ENCODE measurements at places on chromosomes 2 and 18.

GRCh38 chr18:79664525-79665125 is 15.0 kb upstream of the CTDP1 start:
- no peak overlapping the region for H3K4me3 ChIP-seq
- no peak overlapping the region for H3K27ac ChIP-seq
- no peaks in the 10 kb centered on the region for H3K36me3 ChIP-seq
- H3K27me3 ChIP-seq: peaks cover 25% of the 10 kb centered on the region
- no peak for DNase-seq

- H3K27me3 ChIP-seq: no peaks in the 10 kb centered on the region
- H3K4me1 ChIP-seq: peaks cover 22% of the 10 kb centered on the region
- no peaks in the 10 kb centered on the region for H3K36me3 ChIP-seq
- no peak overlapping the region for H3K27ac ChIP-seq
Observed at GRCh38 chr2:121710470-121711170, 26.1 kb downstream of the NIFK start.

GRCh38 chr18:44679056-44679913 is 1.4 kb upstream of the SETBP1 start:
- peaks cover 6% of the 10 kb centered on the region for H3K27me3 ChIP-seq
- no peak overlapping the region for H3K27ac ChIP-seq
- H3K36me3 ChIP-seq: no peaks in the 10 kb centered on the region
- H3K4me1 ChIP-seq: peaks cover 14% of the 10 kb centered on the region
- H3K4me3 ChIP-seq: peak overlapping the region; percentile 73

GRCh38 chr2:47631792-47632398 is 151.1 kb upstream of the MSH6 start:
- H3K4me1 ChIP-seq: peaks cover 9% of the 10 kb centered on the region
- H3K4me3 ChIP-seq: no peak overlapping the region
- H3K27ac ChIP-seq: peak overlapping the region; percentile 17
- peaks cover 2% of the 10 kb centered on the region for H3K27me3 ChIP-seq

DNA sequence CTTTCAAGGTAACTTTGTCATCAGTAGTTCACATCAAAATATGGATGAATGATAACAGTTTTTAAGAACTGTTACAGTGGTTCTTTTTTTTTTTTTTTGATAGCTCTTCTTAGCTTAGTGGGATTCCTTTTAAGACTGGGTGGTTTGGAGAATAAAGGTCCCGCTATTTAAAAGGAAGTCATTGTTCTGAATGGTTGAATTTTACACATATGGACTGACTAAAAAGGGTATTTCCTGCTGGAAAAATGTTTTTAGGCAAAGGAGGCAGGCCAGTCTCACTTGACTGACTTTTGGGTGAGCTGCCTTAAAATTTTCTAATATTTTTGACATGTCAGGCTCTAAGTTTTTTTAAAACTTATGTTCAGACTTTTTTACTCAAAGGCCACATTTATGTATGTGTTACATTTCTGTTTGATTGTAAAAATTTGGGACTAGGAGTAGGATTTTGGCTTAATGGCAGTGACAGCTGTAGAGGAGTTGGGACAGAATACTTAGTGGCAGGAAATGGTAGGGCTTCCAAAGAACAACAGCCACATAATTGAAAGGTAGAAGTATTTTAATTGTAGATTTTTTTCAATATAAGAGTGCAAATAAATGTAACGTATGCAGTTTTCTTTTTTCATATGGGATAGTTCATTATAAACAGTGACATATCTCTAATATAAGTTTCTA is 13.7 kb downstream of the VAPA start:
- no peaks in the 10 kb centered on the region for H3K27me3 ChIP-seq
- H3K4me3 ChIP-seq: peak overlapping the region; percentile 52
- peaks cover 3% of the 10 kb centered on the region for H3K36me3 ChIP-seq
- peaks cover 60% of the 10 kb centered on the region for H3K4me1 ChIP-seq
- no peak overlapping the region for H3K27ac ChIP-seq

DNA sequence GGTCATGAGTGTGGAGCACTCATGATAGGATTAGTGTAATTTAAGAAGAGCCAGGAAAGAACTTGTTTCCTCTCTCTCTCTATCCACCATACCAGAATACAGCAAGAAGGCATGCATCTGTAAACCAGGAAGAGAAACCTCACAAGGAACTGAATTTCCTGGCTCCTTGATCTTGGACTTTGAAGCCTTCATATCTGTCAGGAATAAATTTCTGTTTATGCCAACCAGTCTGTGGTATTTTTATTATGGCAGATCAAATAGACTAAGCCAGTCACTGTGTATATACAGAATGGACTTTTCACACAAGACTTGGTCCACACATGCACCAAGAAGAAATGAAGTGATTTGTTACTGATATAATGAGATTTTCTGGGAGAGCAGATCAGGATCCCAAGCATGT is 930.1 kb upstream of the TMEFF2 start:
- H3K36me3 ChIP-seq: no peaks in the 10 kb centered on the region
- H3K4me1 ChIP-seq: no peaks in the 10 kb centered on the region
- DNase-seq: no peak
- no peak overlapping the region for H3K4me3 ChIP-seq
- no peaks in the 10 kb centered on the region for H3K27me3 ChIP-seq
- no peak overlapping the region for H3K27ac ChIP-seq

DNA sequence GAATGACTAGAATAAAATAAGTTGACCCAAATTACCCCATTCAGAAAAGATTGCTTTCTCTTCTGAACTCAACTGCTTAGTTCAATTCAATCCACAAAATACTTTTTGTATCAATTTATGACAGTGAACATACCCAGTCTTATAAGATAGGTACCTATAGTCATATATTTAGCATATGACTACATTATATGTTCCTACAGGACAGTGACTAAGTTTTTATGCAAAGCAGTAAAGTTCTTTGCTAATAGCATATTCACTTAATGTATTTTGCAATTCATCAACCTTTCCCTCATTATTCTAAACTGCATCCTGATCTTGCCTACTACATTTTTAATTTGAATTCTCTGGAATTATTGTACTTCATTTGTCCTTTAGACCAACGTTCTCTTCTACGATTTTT is 30.3 kb upstream of the C2orf15 start:
- H3K4me3 ChIP-seq: no peak overlapping the region
- H3K4me1 ChIP-seq: peaks cover 9% of the 10 kb centered on the region
- no peaks in the 10 kb centered on the region for H3K27me3 ChIP-seq
- no peaks in the 10 kb centered on the region for H3K36me3 ChIP-seq

GRCh38 chr2:218396688-218397462 is 2.8 kb upstream of the CTDSP1 start:
- DNase-seq: no peak
- no peaks in the 10 kb centered on the region for H3K36me3 ChIP-seq
- H3K4me1 ChIP-seq: peaks cover 23% of the 10 kb centered on the region

DNA sequence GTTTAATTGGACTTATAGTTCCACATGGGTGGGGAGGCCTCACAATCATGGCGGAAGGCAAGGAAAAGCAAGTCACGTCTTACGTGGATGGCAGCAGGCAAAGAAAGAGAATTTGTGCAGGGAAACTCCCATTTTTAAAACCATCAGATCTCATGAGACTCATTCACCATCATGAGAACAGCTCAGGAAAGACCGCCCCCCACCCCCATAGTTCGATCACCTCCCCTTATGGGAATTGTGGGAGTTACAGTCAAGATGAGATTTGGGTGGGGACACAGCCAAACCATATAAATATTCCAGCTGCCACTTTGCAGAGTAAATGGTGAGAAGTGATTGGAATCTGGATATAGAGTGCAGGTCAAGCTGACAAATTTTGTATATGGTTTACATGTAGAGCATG is 187.4 kb downstream of the ARL4C start:
- H3K27me3 ChIP-seq: no peaks in the 10 kb centered on the region
- no peaks in the 10 kb centered on the region for H3K36me3 ChIP-seq
- no peak for DNase-seq
- H3K27ac ChIP-seq: no peak overlapping the region
